CD4-positive, CD25-positive, alpha-beta regulatory T cell (primary cell): ENCODE measurements at places on chromosomes 5 and 9.
A peak's percentile ranks its signal among the peaks of the same experiment; 100 is the strongest.

DNA sequence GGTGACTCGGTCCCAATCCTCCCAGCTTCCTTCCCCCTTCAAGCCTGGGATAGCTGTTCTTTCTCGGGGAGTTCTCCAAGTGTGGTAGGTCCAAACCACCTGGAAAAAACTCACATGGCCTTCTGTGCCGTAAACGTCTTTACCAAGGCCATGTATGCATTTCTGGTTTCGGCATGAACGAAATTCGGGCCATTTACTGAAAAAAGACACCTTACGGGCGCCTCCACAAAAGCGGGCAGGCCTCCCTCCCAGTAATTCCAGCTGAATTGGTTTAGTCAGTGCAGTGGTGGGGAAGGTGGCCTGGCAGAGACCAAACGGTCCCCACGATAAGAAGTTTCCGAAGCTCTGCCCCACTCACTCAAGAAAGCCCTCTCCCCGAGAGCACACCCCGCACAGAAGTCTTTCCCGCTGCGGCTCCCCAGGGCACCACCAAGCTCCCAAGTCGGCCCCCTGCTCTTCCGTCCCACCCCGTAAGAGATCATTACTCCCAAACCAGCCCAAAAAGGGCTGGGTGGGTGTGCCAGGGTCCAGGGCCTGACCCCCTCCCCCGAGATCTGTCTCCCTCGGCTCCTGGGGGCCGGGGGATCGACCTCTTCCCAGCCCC, 86.3 kb upstream of the MELK start:
- no peak for DNase-seq

DNA sequence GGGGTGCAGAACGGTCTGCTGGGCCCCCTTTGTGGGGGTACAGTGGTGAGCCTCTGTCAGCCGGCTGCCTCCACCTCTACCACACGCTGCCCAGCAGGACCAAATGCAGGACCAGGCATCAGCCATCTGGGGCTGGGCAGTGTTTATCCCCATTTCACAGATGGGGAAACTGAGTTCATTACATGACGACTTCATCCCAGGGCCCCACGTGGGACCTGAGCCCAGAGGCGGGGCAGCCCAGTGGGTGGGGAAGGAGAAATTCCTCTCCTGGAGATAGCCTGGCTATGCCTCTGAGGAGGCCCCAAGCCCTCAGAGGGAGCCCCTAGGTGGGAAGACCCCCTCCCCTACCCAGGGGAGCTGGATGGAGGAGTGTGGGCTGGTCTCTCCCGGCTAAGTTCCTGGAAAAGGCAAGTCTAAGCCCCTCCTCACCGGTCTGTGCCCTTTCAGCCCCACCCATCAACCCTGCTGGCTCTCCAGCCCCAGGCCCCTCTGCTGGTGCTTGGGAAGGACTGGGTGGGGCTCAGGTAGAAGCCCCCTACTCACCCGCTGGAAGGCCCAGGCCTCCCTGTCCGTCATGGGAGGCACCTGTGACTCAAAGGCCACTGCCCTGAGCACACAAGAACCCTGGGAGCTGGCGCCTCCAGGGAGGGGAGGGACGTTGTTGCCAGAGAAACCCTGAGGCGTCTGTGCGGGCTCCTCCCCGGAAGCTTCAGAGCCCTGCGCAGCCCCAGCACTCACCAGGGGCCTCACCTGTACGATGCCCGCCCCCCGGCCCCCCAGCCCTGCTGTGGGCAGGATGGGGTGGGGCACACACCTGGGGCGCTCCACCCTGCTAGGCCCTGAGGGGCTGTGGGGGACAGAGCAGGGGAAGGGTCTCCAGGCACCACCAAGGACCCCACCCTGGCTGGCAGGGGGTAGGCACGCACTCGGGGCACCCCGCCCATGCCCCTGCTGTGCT, 7.4 kb upstream of the CCDC187 start:
- no peak for DNase-seq

DNA sequence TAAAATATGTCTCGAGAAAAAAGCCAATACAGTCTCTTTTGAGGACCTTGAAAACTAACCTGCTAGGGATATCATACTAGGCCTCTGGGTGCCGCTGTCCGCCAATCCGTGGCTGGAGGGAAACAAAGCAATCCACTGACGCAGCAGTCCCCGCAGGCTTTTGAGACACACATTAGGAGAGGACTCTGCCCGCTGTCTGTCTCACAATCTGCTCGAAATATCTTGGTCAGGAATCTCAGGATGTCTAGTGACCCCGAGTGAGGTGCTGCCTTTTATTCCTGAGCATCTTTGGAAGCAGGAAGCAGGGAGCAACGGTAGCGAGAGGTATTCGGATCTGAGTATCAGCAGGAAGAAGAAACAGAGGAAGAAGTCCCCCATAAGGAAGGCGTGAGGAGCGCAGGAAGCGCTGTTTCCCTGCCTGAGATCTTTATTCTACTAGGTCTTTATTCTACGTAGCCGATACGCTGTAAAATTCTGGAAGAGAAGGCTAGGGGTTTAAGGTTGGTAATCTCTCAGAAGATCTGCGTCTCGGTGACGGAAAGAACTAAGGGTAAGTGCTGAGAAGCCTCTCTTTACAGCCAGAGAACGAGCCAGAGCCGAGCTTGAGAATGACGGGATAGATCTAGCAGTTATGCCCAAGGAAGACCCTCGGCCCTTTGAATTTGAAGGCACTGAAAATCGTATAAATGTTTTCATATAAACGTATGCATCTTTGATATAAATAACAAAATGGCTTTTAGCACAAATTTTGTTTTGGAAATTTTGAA, 4.0 kb upstream of the PCDHGA1 start:
- DNase-seq: peak; percentile 69

GRCh38 chr9:87610200-87611155, 112.8 kb downstream of the DAPK1 start:
- no peak for DNase-seq

- DNase-seq: no peak
Measured at GRCh38 chr5:1943481-1943880, 60.8 kb upstream of the IRX4 start.

GRCh38 chr5:159833088-159833487, 83.2 kb upstream of the ADRA1B start:
- no peak for DNase-seq

- no peak for DNase-seq
Measured at GRCh38 chr5:167770461-167770860, 521.0 kb upstream of the WWC1 start.

- DNase-seq: no peak
Measured at GRCh38 chr5:106094204-106094607, 1576.5 kb downstream of the EFNA5 start.

DNA sequence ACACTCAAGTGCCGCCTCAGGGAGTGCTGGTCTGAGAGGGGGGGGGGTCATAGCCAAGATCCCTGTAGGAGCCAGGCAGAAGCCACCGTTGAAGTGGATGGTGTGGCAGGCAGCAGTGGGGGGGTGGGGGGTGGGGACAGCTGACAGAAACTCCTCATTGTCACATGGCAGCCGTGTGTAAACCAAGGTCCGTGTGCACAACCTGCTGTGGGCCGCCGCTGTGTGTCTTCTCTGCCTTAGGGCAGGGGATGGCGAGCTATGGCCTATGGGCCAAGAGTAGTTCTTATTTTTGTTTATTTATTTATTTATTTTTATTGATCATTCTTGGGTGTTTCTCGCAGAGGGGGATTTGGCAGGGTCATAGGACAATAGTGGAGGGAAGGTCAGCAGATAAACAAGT, 13.4 kb downstream of the SQSTM1 start:
- no peak for DNase-seq

DNA sequence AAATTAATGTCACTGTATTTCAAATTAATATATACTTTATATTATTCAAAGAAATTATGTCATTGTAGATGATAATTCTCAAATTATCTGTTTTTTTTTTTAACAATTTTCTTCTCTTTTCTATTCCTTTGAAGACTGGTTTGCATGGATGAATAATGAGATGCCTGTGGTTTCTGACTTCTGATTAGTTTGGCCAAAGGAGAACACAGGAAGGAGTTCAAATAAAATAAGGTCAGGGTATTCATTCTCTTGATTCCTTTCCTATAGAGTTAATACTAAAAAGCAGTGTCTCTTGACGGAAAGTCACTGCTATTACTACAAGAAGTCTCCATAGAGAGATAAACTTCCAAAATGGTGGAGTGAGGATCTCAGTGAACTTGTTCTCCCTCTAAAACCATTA, 279.6 kb upstream of the FTMT start:
- no peak for DNase-seq

- DNase-seq: no peak
Measured at GRCh38 chr5:135319928-135320606, 79.0 kb downstream of the MACROH2A1 start.

DNA sequence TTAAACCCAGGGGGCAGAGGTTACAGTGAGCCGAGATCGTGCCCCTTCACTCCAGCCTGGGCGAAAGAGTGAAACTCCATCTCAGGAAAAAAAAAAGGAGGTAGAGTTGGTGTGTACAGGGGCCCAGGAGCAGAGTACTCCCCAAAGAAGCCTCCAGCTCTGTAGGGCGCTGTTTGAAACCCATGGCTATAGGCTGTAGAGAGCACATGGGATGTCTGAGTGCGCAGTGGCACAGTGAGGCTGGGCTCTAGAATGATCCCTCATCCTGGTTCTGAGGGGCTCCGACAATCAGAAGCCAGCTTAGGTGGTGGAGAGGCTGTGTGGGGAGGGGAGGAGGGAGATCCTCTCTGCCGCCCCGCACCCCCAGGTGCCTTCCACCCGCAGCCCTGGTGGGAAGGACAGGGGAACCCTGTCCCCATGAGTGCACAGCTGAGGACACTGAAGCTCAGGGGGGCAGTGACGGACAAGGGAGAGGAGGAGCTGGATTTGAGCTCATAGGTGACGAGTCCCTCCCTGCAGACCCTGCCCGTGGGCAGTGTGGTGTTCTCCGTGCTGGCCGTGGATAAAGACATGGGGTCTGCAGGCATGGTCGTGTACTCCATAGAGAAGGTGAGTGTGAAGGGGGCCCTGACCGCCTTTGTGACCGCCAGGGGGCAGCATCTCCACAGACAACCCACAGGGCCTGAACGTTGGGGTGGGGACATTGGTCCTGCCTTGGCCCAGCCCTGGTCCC, 24.6 kb downstream of the CDHR2 start:
- DNase-seq: peak; percentile 69

- DNase-seq: no peak
Measured at GRCh38 chr5:150514708-150515211, 6.8 kb downstream of the NDST1 start.

DNA sequence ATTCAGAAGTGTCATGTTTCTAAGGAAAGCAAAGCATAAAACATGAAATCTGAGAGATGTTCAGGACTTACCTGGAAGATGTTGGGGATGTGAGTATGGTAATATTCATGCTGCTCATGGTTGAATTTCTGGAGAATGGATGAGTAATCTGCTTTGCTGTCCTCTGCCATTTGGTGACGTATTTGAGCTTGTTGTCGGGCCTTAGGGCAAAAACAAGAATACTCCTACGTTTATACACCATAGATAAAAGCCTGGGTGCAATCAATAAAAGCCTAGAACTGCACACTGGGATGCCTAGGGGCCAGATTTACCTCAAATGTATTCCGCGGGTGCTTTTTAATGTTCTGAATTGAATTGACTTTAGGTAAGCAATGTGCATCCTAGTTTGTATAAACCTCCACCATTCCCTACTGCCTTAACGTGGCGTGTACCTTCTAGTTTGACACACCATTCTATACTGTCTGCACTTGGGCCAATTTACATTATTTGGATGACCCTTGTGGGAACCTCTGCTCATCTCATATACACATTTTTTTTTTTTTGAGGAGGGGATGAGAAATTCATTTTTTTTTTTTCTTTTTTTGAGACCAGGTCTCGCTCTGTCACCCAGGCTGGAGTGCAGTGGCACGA, 94.4 kb downstream of the USP20 start:
- no peak for DNase-seq

DNA sequence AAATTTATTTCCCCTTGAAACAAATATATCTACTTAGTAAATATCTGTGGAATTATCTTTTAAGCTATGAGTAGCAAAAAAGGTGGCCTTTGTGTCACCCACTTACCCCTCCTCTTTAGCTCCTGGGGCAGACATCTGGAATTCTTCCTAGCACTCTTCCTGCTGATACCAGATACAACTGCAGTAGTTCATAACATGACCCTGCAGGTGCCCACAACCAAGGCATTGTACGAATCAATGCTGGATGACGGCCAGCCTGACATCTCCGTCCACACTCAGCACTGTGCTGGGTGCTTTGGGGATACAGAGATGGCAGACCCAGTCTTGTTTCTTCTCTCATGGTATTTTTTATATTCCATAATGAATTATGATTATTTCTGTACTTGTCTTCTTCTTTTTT, 152.3 kb downstream of the GOLPH3 start:
- DNase-seq: no peak

DNA sequence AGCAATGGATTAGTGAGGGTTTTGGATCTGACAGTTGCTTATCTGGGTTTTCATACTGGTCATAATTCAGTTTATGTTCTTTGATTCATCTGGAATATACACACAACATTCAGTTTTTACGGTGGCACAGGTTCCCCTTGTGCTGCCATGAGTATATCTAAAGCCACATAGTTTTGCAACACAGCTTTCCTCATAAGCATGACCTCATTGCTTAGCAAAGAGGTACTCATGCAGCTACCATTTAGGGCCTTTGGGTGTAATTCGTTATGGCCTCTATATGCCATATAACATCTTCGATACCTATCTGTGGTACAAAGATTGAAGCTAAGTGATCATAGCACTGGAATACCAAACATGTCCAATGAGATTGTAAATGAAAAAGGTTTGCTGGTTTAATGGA, 2.9 kb upstream of the RBM22 start:
- no peak for DNase-seq

DNA sequence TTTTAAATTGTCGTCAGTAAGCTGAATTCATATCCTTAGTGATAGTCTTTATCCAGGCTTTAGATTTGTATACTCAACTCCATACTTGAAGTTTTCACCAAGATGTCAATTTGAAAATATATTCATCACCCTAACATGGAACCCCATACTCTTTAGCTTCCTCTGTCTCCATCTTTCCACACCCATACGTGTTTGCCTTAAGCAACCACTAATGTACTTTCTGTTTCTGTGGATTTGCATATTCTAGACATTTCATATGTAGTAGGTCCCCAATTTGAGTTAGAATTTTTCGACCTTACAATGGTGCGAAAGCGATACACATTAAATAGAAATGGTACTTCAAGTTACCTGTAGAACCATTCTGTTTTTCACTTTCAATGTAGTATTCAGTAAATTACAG, 65.2 kb downstream of the NSD1 start:
- DNase-seq: peak; percentile 24

- DNase-seq: no peak
Measured at GRCh38 chr9:83410701-83411100, 127.5 kb downstream of the FRMD3 start.

DNA sequence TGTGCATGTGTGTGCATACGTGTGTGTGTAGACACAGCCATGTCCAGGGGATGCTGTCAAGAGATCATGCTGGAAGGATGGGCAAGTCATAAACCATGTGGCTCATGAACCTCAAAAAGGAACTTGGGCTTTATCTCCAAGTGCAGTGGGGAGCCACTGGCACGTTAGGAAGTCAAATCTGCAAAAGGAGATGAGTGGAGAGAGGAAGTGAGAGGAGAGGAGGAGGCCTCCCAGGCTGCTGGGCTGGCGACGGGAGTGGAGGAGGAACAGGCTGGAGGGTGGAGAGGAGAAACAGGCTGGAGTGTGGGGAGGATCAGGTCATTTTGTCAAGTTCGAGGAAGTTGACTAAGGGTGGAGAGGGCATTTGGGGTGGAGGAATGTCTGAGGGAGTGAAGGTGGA, 29.2 kb upstream of the TIFAB start:
- no peak for DNase-seq
